HFFc6 (cell line): ENCODE measurements at places on chromosomes 16 and 17. TPM values are rescaled to one million over a fixed set of nuclear protein-coding genes. Genes with fewer than 3 reads are reported as not detected.

DNA sequence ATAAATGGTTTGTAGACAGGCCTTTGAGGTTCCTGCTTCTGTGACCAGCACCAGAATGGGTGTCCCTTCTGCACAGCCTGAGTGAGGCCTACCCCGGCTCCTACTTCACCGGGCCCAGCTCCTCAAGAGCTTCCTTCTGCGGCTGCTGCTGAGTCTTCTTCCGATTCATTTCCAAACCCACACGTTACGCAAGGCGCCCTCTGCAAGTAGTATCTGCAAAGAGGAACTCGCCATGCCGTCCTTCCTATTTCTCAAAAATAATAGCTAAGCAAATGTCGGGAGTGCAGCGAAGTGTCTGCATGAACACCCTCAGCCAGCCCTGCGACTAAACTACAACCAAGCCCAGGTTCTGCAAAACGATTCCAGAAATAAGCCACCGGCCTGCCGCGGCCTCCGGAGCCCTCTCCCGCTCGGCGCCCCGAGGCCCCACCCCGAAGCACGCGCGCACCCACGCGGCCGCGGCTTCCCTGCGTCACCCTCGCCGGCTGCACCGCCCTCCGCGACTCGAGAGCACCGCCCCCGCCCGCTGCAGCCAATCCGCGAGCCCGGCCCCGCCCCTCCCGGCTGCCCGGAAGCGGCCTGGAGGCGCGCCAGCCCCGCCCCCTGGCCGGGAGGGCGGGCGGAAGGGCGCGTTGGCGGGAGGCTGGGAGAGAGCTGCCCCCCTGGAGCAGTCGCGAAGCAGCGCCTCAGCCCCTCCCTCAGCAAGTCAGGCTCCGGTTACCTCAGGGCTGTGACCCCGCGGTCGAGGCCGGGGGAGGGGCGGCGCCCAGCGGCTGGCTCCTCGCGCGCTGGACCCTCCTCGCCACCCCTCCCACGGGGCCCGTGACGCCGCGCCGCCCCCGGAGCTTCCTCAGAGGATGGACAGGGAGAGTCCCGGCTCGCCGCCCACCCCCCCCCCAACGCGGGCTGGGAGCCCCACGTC is 8.3 kb downstream of the MNT start:
- peaks cover 63% of the 10 kb centered on the region for H3K4me1 ChIP-seq
- peak overlapping the region; percentile 93 for H3K4me3 ChIP-seq
- peaks cover 7% of the 10 kb centered on the region for H3K27me3 ChIP-seq
- H3K27ac ChIP-seq, result peak overlapping the region; percentile 96
- H3K36me3 ChIP-seq, result peaks cover 27% of the 10 kb centered on the region
- DNase-seq, result peak; percentile 89

The VTN gene
- 0.63 and 0.81 TPM in 2 replicates for total RNA-seq

- peaks cover 34% of the 10 kb centered on the region for H3K4me1 ChIP-seq
- H3K27me3 ChIP-seq, result peaks cover 5% of the 10 kb centered on the region
Observed at GRCh38 chr17:7356756-7357155, 1.8 kb downstream of the TMEM95 start.

DNA sequence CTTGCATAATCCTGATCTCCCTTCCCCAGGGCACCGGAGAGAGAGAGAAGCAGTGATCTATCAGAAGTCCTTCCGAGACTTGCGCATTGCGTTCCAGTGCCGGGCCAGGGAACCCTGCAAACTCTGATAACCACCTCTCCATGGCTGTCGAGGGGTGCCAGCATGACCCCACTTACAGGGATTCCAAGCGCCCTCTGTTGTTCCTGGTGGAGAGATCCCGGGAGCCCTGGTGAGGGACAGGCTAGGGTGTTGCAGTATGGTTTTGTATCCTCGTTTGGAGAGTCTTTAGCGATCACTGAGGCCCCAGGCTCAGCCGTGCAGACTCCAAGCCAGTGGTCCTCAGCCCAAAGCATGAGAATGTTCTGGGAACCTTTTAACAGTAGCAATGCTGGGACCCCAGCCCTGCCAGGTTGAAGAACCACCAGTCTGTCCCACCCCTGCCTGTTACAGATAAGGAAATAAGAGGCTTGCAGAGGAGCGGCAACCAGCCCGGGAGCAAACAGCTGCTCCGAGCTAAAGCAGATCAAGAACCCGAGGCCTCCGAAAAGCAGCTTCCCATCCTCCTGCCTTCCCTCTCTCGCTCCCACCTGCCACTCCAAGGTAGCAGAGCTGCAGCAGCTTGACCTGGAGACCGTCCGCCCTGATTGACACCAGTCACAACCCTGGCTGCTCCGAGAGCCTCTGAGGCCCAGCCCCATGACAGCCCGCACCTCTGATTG is 150.3 kb upstream of the RPL38 start:
- no peak overlapping the region for H3K4me3 ChIP-seq
- H3K36me3 ChIP-seq, result peaks cover 10% of the 10 kb centered on the region
- peaks cover 2% of the 10 kb centered on the region; the same call in 1 of the 2 replicates for H3K27me3 ChIP-seq
- no peak overlapping the region for H3K27ac ChIP-seq

DNA sequence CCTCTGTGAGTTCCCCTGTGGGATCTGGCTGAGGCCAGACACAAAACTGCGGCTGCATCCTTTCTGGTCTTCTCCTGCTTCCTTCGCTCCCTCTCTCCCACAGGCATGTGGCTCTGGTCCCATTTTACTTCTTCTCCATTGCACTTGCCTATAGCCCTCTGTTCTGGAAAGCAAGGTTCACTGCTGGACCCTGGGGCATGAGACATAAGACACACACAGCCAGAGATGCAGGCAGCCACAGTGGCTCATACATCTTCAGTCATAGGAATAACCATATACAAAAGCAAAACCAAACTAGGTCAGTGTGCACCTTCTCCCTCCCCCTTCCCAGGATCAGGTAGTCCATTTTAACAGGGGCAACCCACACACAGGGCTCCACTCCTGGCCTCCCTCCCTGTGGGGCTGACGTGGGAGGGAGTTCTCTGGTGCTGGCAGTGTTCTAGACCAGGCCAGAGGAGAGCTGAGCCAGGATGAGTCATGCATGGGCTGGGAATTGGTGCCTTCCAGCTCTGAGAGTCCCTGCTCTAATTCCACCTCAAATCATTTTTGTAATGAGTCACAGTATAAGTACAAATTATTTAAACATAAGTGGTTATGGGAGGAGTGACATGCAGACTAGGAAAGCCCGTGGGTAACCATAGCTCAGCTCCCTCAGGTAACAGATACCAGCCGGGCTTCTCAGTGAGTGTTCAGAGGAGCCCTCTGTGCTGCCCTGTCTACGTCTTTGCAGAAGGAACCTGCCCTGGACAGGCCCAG is 58.0 kb downstream of the ASIC2 start:
- H3K27me3 ChIP-seq, result peaks cover 2% of the 10 kb centered on the region; the same call in 1 of the 2 replicates
- DNase-seq, result peak; percentile 83
- no peaks in the 10 kb centered on the region; the same call in 1 of the 2 replicates for H3K36me3 ChIP-seq
- peaks cover 11% of the 10 kb centered on the region; the same call in 1 of the 2 replicates for H3K4me1 ChIP-seq

The JPH3 gene
- total RNA-seq, result not detected in 3 replicates

The DNASE1L2 gene
- 0.97 and 1.1 TPM in 2 replicates for total RNA-seq

- no peak overlapping the region for H3K27ac ChIP-seq
- H3K4me1 ChIP-seq, result peaks cover 40% of the 10 kb centered on the region
- H3K4me3 ChIP-seq, result no peak overlapping the region
- peak; percentile 57 for DNase-seq
- H3K27me3 ChIP-seq, result peaks cover 4% of the 10 kb centered on the region; the same call in 1 of the 2 replicates
- no peaks in the 10 kb centered on the region for H3K36me3 ChIP-seq
Observed at GRCh38 chr17:20066253-20066652, 57.1 kb downstream of the SPECC1 start.

- DNase-seq, result no peak
- H3K27me3 ChIP-seq, result peaks cover 7% of the 10 kb centered on the region
- no peak overlapping the region for H3K27ac ChIP-seq
- H3K36me3 ChIP-seq, result no peaks in the 10 kb centered on the region
- no peak overlapping the region for H3K4me3 ChIP-seq
- peaks cover 35% of the 10 kb centered on the region for H3K4me1 ChIP-seq
Observed at GRCh38 chr17:28225867-28226266, 93.1 kb upstream of the TMEM97 start.

DNA sequence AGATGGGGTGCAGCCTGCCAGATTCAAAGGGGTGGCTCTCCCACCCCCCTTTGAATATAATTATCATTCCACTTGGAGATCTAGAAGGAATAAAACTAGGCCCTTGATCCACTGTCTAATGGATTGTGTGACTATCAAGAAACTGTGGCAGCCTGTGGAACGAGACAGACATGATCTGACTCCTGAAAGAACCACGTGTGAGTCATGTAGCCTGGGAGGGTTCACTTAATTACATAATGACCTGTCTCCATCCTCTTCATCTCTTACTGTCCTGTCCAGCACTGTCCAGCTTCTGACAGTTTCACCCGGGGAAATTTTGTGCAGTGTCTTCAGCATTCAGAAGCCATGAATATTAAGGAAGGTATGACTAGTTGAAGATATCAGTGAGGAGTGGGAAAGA is 43.3 kb upstream of the CDH13 start:
- no peaks in the 10 kb centered on the region for H3K36me3 ChIP-seq
- no peaks in the 10 kb centered on the region for H3K27me3 ChIP-seq
- DNase-seq, result peak; percentile 14
- H3K4me3 ChIP-seq, result no peak overlapping the region
- peaks cover 53% of the 10 kb centered on the region for H3K4me1 ChIP-seq

GRCh38 chr16:68762996-68763756 is 26.1 kb downstream of the CDH1 start:
- H3K4me1 ChIP-seq, result peaks cover 15% of the 10 kb centered on the region
- H3K27me3 ChIP-seq, result peaks cover 26% of the 10 kb centered on the region
- DNase-seq, result peak; percentile 26
- H3K36me3 ChIP-seq, result no peaks in the 10 kb centered on the region
- H3K27ac ChIP-seq, result no peak overlapping the region

DNA sequence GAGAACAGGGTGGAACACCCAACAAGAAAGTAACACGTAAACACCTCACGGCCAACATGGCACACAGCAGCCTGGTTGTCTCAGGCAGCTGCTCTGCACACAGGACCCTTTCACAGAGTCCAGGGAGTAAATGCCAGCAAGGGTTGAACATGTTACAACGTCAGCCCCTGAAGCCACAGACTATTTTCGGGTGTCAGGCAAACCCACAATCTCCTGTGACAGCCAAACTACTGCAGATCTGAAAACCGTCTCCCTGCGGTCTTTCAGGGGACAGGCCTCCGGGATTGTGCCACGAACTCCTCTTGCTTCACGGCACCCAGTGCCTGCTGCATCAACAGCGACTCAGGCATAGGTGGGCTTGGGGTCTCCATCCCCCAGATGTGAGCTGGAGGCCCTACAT is 127.7 kb downstream of the XYLT1 start:
- H3K36me3 ChIP-seq, result peaks cover 6% of the 10 kb centered on the region; the same call in 1 of the 2 replicates
- H3K4me1 ChIP-seq, result peaks cover 44% of the 10 kb centered on the region
- no peaks in the 10 kb centered on the region for H3K27me3 ChIP-seq
- no peak for DNase-seq
- no peak overlapping the region for H3K27ac ChIP-seq

- no peak overlapping the region for H3K4me3 ChIP-seq
- H3K36me3 ChIP-seq, result peaks cover 43% of the 10 kb centered on the region
- no peak for DNase-seq
Observed at GRCh38 chr16:28204204-28204603, 7.6 kb downstream of the XPO6 start.

DNA sequence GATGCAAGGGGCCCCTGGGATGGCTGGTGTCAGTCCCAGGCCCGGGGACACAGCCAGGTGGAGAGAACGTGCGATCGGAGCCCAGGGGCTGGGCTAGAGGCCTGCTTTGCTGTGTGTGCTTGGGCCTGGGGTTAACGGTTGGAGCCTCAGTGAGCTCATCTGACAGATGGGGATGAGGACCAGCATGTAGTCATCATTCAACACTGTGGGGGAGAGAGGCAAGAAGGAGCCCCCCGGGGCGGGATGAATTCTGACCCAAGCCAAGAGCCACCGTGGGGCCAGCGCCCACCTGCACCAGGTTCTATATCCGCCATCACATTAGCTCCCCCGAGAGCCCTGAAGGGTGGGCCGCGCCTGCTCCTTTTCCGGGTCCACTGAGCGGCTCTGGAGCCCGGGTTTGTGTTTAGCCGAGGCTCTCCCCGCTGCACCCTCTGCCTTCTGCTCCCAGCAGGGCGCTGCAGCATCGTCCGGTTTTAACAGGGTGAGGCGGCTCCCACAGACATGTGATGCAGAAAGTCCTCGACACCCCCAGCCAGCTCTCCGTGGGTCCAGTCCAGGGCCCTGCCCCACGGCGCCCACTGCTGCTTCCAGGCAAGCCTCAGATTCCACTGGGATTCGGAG is 365.7 kb downstream of the SEC14L1 start:
- H3K4me1 ChIP-seq, result no peaks in the 10 kb centered on the region
- H3K4me3 ChIP-seq, result no peak overlapping the region
- H3K27me3 ChIP-seq, result peaks cover 25% of the 10 kb centered on the region
- peaks cover 8% of the 10 kb centered on the region for H3K36me3 ChIP-seq
- no peak overlapping the region for H3K27ac ChIP-seq

The NRN1L gene
- 0.41 TPM in 1 of 3 replicates, not detected in the others for total RNA-seq

The HS3ST2 gene
- total RNA-seq, result not detected in 3 replicates
